ENCODE measurements at places on chromosomes 6 and 20.

GRCh38 chr6:159934181-159934580 is 34.7 kb upstream of the IGF2R start:
- DNase-seq = no peak

DNA sequence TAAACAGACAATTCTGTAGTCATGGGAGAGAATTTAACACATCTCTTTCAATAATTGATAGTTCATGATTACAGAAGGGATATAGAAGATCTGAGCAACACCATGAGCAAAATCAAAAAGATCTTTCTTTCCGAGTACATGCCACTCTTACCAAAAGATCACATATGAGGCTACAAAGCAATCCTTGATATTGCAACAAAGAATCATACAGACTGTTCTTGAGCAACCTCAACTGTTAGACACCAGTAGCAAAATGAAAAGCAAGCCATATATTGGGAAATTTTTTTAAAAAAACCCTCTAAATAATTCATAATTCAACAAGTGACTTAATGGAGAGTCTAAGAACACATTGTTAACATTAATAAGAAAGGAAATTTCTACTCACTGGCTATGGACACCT is 3.6 kb upstream of the CD83 start:
- no peak for DNase-seq

DNA sequence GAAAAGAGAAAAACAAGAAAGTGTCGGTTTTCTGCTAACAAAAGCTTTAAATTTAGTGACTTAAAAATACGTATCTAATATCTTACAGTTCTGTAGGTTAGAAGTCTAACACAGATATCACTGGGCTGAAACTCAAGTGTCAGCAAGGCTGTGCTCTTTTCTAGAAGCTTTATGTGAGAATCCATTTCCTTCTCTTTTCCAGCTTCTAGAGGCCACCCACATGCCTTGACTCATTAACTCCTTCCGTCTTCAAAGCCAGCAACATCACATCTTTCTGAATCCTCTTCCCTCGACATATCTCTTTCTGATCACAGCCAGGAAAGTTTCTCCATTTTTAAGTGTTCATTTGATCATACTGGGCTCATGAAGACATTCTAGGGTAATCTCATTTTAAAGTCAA is 262.0 kb downstream of the MAFB start:
- no peak for DNase-seq

DNA sequence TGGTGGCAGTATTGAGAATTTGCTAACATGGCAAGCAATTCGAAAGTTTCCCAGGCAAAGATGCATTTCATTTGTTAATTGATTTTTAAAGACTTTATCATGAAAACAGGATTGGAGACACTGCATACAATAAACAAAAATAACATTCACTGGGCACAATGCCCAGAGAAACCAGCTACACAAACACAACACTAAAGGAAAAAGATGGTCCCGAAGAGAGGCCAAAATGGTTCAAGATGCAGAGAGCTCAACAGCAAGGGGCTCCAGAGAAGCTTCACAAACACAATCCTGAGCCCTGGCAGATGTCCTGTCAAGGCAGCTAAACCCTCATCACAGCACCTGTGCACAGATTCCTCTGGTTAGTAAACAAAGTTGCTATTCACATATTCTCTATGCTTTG is 79.3 kb downstream of the INSM1 start:
- DNase-seq = no peak

GRCh38 chr6:156555116-156555515 is 222.1 kb upstream of the ARID1B start:
- DNase-seq = no peak

DNA sequence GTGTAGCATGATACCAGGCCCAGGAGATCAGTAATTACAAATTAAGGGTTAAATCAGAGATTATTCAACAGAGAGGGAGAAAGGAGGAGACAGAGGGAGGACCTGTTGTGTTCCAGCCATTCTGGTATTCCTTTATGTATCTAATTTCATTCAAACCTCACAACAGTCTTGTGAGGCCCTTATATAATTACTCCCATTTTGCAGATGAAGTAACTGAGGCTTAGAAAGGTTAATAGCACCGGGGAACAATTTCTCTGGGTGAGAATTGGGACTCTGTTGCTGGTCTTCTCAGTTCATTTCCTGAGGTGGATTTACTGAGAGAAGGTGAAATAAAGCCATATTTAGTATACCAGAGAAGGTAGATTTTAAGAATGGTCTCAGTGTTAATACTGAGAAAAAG is 66.6 kb downstream of the C6orf52 start:
- no peak for DNase-seq

DNA sequence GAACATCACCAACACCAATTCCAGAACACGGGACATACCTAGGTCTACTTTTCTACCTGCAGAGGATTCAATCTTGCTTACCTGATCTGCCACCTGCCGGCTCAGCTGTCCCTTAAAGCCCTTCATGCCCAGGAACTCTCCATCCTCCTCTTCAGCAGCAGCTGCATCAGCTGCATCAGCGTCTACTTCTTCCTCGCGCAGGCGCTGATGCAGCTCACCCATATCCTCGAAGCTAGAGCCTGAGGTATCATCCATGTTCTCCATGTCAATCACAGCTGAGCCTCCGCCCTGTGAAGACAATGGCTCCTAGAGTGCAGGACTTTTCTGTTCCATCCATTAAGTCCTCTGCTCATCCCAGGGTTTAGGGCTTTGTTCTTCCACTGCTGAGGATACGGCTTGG is 918 bp downstream of the YIPF3 start:
- DNase-seq = no peak

- DNase-seq = no peak
These were observed 378.7 kb downstream of the ZFAND3 start for GRCh38 chr6:38198219-38198618.

DNA sequence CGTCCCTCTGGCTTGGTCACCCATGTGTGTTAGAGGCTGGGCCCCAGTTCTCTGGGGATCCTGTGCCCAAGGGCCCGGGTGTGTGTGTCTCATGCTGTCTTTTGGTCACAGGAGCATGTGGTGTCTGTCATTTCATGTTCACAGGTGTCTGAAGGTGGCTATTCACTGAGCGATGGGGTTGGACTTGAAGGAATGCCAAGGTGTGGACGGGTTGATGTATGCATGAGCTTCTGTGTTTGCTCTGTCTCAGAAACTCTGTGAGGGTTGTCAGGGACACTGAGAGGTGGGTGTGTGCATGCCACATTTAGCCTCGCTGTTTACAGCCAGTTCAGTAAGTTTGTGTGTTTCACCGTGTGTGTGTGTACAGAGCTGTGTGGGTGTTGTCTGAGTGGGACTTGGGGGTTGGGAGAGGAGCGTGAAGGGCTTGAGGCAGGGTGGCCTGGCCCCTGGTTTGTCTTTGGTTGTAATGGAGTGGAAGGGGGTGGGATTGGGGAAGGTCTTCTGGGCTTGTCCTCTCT is 1.2 kb downstream of the DDR1 start:
- no peak for DNase-seq

- no peak for DNase-seq
These were observed 5.4 kb downstream of the FBXL4 start for GRCh38 chr6:98942263-98942803.

- no peak for DNase-seq
These were observed 168.9 kb upstream of the COL21A1 start for GRCh38 chr6:56416247-56416646.

DNA sequence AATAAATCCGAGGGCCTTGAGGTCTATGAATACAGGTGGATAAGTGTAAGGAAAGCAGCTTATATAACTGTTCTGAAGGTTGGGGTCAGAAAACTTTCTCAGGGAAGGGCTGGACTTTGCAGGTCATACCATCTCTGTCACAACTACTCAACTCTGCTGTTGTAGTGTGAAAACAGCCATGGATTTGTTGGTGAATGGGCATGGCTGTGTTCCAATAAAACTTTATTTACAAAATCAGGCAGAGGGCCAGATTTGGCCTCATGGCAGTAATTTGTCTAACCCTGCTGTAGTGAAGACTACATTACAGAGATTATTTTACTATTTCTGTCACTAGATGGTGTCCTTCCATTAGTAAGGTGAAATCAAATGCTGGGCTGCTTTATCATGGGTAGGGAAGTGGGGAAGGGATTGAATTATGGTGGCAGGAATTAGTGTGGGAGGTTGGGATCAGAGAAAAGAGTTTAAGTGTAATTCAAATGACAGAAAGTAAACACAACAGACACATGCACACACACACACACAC is 409.6 kb upstream of the CHD6 start:
- DNase-seq = no peak

- DNase-seq = no peak
These were observed 64.8 kb upstream of the KIF25 start for GRCh38 chr6:167932468-167933276.

GRCh38 chr6:124389127-124389526 is 573.1 kb upstream of the RNF217 start:
- no peak for DNase-seq

DNA sequence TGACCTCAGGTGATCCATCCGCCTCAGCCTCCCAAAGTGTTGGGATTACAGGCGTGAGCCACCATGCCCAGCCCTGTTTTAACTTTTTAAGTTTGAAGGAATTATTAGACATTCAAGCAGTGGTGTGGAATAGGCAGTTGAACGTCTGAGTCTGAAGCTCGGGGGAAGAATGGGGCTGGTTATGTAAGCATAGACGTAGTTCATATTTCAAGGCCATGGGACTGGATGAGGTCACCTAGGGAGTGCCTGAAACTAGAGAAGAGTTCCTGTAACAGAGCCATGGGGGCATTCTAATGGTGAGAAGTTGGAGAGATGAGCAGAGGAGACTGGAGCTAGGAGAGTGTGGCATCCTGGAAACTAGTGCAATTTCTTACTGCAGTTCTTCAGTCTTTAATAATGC is 6.4 kb downstream of the CDKAL1 start:
- DNase-seq = no peak

DNA sequence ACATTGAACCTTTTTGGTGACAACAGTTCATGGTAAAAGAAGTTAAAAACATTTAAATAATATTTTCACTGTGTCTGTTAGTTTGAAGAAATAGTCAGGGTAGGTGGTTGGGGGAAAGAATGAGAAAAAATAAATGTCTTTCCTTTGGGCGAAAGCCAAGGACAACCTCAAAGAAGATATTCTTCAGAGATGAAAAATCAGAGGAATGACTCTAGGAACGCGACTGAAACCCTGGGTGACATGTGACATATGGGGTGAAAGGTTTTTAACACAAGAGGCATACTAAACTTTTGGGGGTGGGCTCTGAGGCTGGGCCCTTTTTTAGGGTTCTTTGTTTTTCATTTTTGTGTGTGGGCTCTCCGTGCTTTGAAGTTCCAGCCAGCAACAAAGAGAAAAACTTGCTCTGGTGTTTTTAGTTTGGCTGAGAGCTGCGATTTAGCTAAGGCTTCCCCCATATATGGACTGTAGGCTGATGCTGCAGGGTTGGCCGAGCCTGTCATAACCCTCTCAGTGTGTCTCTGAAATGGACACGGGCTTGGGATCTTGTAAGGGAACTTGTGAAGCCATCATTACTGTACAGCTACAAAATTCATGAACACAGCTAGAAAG is 610.1 kb upstream of the ARID1B start:
- no peak for DNase-seq

- DNase-seq = no peak
These were observed 883.6 kb upstream of the FLRT3 start for GRCh38 chr20:15220778-15221565.

DNA sequence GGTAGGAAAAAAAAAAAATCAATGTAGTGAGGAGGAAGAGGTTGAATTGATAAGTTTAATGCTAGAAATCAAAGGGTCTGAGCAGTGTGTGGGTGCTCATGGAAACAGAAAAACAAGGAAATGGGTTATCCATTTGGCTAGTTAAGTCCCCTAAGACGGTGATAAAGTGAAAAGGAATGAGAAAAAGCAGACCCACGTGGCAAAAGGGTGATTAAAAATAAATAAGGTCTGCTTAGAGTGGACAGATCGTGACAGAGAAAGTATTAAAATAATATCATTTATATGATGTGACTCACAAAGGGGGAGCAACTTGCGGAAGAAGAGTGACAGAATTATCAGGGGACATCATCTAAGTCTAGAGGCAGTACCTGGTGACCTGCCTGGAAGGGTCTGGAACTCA is 251.7 kb upstream of the THEMIS start:
- DNase-seq = no peak

- no peak for DNase-seq
These were observed 105.3 kb downstream of the EYA2 start for GRCh38 chr20:46999801-47000465.

GRCh38 chr6:161748535-161749416 is 474.9 kb upstream of the AGPAT4 start:
- no peak for DNase-seq

- no peak for DNase-seq
These were observed 31.0 kb upstream of the TCFL5 start for GRCh38 chr20:62892348-62893304.

- no peak for DNase-seq
These were observed 153.1 kb upstream of the INSM1 start for GRCh38 chr20:20214757-20215275.

DNA sequence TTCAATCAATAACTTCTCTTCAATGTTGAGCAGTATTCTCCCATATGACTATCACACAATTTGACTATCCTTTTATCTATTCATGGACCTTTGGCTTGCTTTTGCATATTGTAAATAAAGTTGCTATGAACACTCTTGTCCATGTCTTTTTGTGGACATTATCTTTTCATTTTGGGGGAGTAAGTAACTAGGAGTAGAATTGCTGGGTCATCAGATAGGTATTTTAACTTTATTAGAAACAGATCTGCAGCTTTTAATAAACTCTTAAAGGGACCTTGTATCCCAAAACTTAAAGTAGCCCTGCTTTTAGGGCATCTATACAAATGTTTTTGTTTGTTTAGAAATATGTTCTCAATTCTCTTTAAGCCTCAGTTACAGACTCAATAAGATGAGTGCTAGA is 614.2 kb upstream of the CITED2 start:
- no peak for DNase-seq

GRCh38 chr6:15329197-15329671 is 83.4 kb downstream of the JARID2 start:
- no peak for DNase-seq

GRCh38 chr20:11986954-11987353 is 69.3 kb downstream of the BTBD3 start:
- no peak for DNase-seq

DNA sequence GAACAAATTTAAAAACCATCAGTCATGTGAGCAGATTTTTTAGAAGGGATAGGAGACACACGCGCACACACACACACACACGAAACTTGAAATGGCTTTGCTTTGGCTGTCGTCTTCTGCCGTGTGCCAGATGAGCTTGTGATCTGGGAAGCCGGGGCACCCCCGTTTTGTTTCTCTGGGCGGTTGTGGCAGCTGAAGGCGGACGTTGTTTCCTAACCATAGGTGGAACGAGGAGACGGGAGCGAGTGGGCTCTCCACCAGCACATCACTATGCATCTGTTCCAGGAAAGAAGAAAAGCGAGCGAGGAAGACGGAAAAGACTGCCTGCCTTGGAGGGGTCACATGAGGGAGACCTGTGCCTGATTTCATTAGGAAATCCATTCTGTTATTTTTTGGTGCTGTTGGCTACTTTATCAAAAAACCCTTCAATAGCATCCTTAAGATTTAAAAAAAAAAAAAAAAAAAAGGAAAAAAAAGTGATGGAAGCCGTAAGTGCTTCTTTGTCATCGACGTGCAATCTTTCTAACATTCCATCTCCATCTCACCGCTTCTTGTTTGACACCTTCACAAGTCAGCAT is 142.1 kb downstream of the DTNBP1 start:
- DNase-seq = no peak

- DNase-seq = no peak
These were observed 93.2 kb downstream of the PSMG4 start for GRCh38 chr6:3351829-3352524.

- no peak for DNase-seq
These were observed 61.2 kb downstream of the GCLC start for GRCh38 chr6:53483423-53484353.

GRCh38 chr20:20582734-20583133 is 129.7 kb downstream of the RALGAPA2 start:
- no peak for DNase-seq

Measured in SIG-M5 (cell line).